ENCODE measurements at places on chromosomes 6 and 20.

DNA sequence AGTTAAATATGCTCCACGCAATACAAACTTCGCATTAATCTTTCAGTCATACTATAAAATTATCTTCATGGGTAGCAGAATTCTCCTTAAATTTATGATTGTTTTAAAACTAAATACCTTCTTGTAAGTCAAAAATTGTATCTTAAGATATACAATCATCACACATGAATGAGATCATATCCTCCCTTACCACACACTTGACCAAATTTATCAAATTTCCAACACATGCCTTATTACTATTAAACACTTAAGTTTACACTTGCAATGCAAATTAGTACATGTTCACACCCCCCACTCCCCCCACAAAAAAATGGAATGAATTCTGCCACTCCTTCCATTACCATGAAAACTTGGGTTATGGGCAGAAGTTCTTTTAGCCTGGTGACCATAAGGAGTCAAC, 13.8 kb downstream of the RANBP9 start:
- no peak for DNase-seq

DNA sequence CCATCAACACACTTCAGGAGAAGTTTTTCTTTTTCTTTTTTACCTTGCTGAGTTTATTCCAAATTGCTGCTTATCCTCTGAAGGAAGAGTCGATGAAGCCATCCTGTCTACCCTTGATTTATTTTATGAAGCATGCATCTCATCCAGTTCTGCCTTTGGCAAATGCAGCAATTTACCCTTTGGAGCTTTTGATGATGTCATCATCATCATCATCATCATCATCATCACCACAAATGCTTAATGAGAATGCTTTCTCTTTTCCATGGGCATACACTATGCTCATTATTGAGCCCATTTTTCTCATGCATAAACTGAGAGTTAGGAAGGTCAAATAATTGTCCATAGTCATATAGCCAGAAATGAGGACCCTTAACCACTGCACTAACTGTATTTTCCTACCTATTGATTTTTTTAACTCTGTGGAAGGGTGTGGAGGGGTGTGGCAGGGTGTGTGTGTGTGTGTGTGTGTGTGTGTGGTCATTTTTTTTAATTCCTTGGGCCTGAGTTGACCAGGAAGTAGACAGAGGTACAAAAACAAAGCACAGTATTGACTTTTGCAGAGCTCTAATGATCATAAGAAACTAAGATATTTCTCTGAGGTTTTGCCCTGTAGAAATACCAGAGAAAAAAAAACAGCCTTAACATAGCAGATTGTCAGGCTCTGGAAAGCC, 82.8 kb downstream of the COL9A1 start:
- DNase-seq: no peak

DNA sequence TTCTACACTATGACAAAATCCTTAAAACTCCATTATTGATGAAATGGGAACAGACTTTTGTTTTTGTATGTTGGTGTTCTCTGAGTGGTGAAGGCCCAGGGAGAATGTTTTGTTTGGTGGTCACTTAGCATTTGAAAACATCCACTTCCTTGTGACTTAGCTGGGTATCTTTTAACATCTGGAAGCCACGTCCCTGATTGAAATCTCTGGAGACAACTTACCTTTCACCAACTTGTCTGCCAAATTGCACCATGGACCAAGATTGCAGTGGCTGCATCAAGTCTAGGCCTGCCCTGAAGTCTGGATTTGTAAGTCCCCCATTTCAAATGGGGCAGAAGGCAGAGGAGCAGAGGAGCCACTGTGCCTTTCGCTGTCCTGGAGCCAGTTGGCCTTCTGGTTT, 534 bp upstream of the EFCAB8 start:
- DNase-seq: peak; percentile 17

GRCh38 chr6:143288923-143289322, 161.6 kb downstream of the ADAT2 start:
- no peak for DNase-seq

DNA sequence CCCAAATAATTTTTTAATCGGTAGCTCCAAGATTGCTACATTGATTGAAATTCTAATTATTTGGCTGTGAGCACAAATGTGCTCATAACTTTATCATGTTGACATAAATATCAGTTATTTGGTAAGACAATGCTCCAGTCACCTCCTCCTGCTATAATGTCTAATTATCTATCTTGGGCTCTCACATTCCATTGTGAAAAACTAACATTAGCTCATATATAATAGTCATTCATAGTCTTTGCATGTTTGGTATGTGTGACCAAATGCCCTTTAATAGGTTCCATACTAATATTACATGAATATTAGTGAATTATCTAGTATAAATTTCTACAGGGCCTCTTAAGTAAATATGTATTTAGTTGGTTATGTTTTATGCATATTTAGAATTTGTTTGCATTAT, 185.6 kb upstream of the MCHR2 start:
- DNase-seq: no peak

DNA sequence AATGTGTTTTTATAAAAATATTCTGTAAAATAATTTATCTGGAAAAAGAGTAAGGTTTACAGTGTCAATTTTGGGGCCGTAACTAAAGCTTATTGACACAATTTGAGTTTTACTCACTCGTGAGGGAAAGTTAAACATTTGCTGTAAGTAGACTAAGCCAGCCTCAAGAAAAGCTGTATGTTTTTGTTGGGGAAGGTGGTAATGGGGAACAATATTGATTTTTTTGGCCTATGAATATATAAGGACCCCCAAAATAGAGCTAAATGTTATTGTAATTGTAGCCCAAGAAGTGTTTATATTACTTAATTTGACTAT, 1.4 kb downstream of the SENP6 start:
- no peak for DNase-seq

Measured in prostate gland (tissue), 2 donors.